ENCODE measurements at places on chromosomes 7 and 10. TPM values are rescaled to one million over a fixed set of nuclear protein-coding genes. Genes with fewer than 3 reads are reported as not detected.

The STRIP2 gene
- 12.1 TPM for total RNA-seq

The IFIT1 gene
- total RNA-seq: 1.3 TPM

The POLR2J2 gene
- total RNA-seq: 2.5 TPM

The PVRIG gene
- not detected for total RNA-seq

The TCERG1L gene
- 0.05 TPM for total RNA-seq

The NCOA4 gene
- 146 TPM for total RNA-seq

All from SK-MEL-5 (cell line).